ENCODE measurements at places on chromosomes 16 and 17. TPM values are rescaled to one million over a fixed set of nuclear protein-coding genes. Genes with fewer than 3 reads are reported as not detected.

- no peak for DNase-seq
These were observed 33.0 kb downstream of the TBX4 start for GRCh38 chr17:61485067-61485775.

GRCh38 chr16:79185711-79186110 lies 414.8 kb downstream of the MAF start:
- DNase-seq, result no peak

Gene HOXB7
- total RNA-seq, result 25.9 TPM

GRCh38 chr17:3972281-3972731 lies 8.1 kb upstream of the ATP2A3 start:
- DNase-seq, result no peak

GRCh38 chr16:67393111-67393787 lies at the start of gene TPPP3:
Gene TPPP3, minus strand, starts transcription at chr16:67393498. Its CDS starts 2,387 bp downstream, at chr16:67391111.
- DNase-seq, result peak; percentile 93

DNA sequence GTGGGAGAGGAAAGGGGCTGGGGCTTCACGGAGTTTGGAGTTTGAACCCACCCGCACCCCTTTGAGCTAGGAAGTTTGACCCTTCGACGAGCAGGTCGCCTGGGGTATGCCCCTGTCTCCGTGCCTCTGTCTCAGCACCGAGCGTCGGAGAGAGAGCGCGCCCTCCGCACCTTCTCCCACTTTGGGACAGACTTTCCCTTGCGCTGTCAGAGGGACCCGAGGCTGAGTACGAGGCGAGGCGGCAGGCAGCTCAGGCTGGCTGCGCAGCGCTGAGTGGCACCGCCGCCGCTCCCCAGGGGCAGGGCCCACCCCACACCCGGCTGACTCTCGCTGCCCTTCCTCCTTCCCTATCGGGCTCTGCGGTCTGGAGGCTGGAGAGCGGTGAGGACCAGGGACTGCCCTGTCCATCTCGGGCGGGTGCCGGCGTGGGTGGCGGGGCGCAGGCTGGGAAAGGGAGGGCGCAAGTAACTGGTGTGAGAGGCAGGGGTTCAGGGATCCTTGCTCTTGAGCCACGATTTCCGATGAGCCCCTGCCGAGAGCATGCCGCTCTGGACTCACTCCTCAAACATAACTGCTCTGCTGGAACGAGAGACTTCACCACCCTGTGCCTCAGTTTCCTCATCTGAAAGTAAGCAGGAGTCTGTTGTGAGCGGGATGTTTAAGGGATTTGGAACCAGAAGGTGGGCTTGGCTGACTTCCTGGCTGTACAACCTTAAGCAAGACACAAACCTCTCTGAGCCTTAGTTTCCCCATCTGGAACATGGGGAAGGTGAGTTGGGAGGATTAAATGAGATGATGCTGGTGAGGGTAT lies 981 bp downstream of the BEAN1 start:
- DNase-seq, result no peak

Gene DDX19B
- total RNA-seq, result 25.6 TPM

- peak; percentile 34 for DNase-seq
These were observed 2.2 kb downstream of the DPEP1 start for GRCh38 chr16:89615596-89616090.

GRCh38 chr17:36124879-36125824 lies 21.5 kb downstream of the CCL4 start:
- no peak for DNase-seq

Gene KDM6B
- total RNA-seq, result 32.7 TPM

Gene TBC1D3B
- 4.5 TPM for total RNA-seq

- no peak for DNase-seq
These were observed 669 bp upstream of the CRISPLD2 start for GRCh38 chr16:84818989-84819643.

Measured in colonic mucosa (tissue), 4 donors.